ELF-1 (cell line): ENCODE measurements at places on chromosomes 3 and 15.

- no peak for DNase-seq
Observed at GRCh38 chr15:60444289-60444912, 34.5 kb downstream of the ICE2 start.

GRCh38 chr3:107894998-107895397 is 195.8 kb downstream of the CD47 start:
- DNase-seq: no peak

DNA sequence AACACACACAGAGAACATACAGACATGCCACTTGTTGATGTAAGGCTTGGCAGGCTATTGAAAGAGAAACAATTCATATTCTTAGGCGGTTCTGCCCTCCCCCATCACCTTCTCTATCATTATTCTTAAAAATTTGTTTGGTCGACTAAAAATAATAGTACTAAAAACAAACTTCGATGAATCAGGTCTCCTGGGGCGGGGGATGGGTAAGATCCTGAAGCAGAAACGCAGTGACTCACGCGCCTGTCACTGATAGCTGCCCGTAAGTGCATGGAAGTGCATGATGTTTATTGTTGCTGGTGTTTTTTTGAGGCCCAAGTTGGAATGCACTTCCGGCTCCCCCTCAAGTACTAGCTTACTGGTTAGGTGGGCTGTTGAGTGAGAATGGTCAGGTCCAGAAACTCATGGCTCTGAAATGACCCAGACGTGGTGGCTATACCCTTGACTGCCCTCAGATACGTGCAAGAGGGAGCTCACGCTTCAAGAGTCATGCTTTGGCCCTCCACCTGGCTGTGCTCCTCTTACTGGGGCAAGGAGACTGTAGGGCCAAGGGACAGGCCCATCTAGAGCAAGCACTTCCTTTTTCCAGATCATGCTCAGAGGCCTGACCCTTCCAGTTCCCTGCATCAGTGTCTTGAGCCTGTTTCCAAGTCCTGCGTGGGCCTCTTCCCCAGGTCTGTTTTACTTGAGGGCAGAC is 10.9 kb downstream of the SMAD3 start:
- peak; percentile 53 for DNase-seq

- no peak for DNase-seq
Observed at GRCh38 chr3:69695933-69696332, 43.3 kb upstream of the MITF start.

DNA sequence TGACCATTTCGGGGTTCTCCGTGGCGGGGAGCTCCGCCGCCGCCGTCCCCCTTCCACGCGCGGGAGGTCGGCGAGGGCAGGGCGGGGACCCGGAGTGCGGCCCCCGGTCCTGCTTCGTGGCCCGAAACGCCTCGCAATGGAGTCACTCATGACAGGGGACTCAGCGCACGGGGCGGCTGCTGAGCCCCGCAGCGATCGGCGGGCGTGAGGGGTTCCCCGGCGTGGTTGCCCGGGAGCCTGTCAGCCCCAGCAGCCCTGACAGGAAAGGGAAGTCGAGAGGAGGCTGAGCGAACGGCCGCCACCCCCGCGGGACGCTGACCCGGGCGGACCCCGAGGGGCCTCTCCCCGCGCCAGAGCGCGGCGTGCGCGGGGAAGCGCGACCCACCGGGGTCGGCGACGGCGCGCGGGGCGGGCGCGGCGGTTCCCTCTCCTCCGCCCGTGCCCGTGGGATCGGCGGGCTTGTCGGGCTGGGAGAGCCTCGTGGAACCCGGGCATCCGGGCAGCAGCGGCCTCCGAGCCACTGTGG is 564 bp upstream of the PIGZ start:
- no peak for DNase-seq

GRCh38 chr15:40343512-40343911 is 2.8 kb upstream of the CCDC9B start:
- DNase-seq: no peak

DNA sequence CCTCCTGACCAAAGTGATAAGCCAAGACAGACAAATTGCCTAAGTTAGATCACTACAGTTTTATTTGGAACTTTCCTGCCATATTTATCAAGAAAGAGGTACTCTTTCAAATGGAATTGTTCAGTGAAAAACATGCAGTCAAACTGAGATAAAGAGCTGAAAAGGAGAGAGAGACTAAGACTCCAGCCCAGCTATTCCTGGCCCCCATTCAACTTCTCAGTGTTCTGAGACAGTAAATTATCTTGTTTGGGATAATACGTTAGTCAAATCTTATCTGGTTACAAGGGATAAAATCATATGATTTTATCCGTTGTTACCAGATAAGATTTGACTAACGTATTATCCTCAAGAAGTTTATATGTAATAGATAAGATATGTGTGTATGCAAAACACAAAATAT is 67.6 kb upstream of the CMC1 start:
- no peak for DNase-seq

GRCh38 chr3:98395101-98395500 is 4.6 kb downstream of the OR5K3 start:
- no peak for DNase-seq

- no peak for DNase-seq
Observed at GRCh38 chr3:4332991-4333390, 29.8 kb downstream of the SETMAR start.

- DNase-seq: no peak
Observed at GRCh38 chr3:399647-400046, 203.1 kb downstream of the CHL1 start.

GRCh38 chr3:149224736-149225594 is 3.3 kb upstream of the CP start:
- DNase-seq: no peak

GRCh38 chr15:54347082-54347827 is 369.0 kb downstream of the UNC13C start:
- no peak for DNase-seq

DNA sequence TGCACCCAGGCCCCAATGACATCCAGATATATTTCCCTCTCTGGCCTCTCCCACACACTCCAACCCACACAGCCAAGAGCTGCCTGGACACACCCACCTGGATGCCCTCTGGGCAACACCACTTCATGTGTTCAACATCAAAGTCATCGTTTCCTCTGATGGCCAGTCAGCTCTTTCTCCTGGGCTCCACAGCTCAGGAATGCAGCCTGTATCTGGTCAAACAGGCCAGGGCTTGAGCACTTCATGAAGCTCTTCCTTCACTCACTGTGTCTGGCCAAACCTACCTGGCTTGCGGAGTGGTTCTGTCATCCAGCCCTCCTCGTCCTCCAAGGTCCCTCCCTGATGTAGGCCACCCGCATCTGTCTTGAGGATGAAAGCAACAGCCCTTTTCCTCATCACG is 35.8 kb upstream of the SLC6A11 start:
- peak; percentile 11 for DNase-seq

GRCh38 chr3:44058022-44058867 is 183.4 kb upstream of the TOPAZ1 start:
- DNase-seq: peak; percentile 31

- DNase-seq: no peak
Observed at GRCh38 chr3:55702822-55703221, 215.7 kb upstream of the WNT5A start.

- no peak for DNase-seq
Observed at GRCh38 chr3:171192176-171192854, 165.8 kb upstream of the SLC2A2 start.

GRCh38 chr3:143183665-143183964 is 64.0 kb downstream of the CHST2 start:
- no peak for DNase-seq

- no peak for DNase-seq
Observed at GRCh38 chr15:74511583-74511982, 29.4 kb upstream of the ARID3B start.

DNA sequence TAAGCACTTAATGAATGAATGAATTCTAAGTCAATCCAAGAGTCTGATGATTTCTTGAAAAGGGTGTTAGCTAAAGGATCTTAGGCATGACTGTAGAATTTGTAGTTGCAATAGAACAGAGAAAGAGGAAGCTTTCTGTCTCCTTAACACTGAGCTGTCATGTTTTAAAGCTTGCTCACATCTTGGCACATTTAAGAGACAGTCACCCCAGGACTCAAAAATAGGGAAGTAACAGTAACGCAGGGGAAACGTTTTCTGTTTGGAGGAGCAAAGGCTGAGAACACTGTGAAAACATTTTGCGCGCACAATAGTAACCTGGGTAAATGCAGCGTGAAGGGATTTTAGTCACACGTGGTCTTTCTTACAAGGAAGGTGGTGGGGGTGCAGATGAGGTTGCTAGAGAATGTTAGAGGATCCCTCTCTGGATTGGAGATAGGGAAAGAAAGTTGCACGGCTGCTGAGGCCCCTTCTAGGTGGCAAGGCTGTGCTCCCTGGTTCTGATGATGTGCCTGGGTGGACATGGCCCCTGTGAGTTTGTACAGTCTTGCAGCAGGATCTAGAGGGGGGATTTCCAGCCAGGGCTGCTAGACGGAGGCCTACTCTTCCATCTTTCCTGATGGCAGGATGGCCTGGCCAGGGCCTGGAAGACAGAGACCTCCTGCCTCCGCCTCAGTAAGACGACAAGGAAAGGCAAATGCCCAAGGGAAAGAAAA is 12.0 kb downstream of the STARD5 start:
- DNase-seq: no peak

- DNase-seq: peak; percentile 7
Observed at GRCh38 chr15:20340331-20340811, 201.2 kb downstream of the GOLGA6L6 start.

DNA sequence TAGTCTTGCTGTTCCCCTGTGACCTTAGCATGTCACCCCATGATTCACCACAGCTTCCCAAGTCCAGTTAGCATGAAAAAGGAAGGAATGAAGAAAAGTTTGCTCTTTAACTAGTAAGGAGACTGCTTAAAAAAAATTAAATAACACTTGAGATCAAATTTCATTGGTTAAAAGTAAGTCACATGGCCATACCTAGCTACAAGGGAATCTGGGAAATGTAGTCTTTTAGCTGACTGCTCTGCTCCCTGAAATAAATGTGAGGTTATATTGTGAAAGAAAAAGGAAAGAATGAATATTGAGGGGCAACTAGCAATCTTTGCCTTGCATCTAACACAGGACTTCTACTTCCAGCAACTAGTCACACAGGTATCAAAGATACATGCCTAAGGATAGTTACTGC is 84.7 kb upstream of the LRRN1 start:
- no peak for DNase-seq

GRCh38 chr15:70271422-70272088 is 173.8 kb upstream of the TLE3 start:
- peak; percentile 88 for DNase-seq

GRCh38 chr15:77326366-77326765 is 93.5 kb downstream of the PEAK1 start:
- no peak for DNase-seq

GRCh38 chr3:8816106-8816505 is 46.7 kb upstream of the OXTR start:
- no peak for DNase-seq

- no peak for DNase-seq
Observed at GRCh38 chr3:111947231-111947630, 31.6 kb upstream of the ABHD10 start.

- DNase-seq: no peak
Observed at GRCh38 chr3:127477396-127477795, 113.1 kb downstream of the TPRA1 start.

GRCh38 chr3:169627789-169628188 is 35.7 kb downstream of the MECOM start:
- DNase-seq: no peak

GRCh38 chr3:8556473-8556869 is 54.8 kb downstream of the LMCD1 start:
- no peak for DNase-seq

- DNase-seq: no peak
Observed at GRCh38 chr3:117955196-117955595, 1079.5 kb downstream of the IGSF11 start.

- no peak for DNase-seq
Observed at GRCh38 chr15:64623347-64623996, 151.9 kb downstream of the RBPMS2 start.

- no peak for DNase-seq
Observed at GRCh38 chr3:115634052-115634451, 10.7 kb downstream of the GAP43 start.

GRCh38 chr3:112572701-112573100 is 10.9 kb downstream of the SLC35A5 start:
- DNase-seq: no peak

DNA sequence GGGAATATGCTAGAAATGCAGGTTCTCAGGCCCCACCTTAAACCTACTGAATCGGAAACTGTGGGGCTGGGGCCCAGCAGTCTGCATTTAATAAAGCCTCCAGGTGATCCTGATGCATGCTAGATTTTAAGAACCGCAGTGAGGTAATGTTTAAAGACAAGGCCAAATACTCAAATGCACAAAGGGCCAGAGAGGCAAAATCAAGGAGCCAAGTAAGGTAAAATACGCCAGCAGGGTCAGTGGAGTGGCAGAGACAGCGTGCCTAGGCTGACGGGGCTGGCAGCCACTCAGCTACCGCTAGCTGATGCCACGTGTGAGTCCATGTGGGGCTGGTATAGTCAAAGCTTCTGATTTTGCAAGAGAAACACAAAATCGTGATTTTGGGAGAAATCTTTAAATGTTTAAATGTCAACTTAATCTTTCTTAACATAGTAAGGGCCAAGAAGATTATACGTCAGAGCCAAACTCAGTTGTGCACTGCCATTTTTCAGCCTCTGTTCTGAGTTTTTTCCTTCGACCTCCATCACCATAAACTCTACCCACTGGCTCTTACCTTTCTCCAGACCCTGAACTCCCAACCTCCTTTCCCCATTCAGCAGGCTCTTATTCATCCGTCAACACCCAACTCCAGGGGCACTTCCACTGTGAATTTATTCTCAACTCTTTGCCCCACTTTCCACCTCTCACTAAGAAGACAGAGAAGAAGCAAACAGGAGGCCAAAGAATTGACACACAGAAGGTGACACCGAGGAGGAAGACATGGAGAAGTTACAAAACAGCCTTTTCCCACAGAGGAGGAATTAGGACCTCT is 136.6 kb upstream of the RAD18 start:
- no peak for DNase-seq
